ENCODE measurements at places on chromosomes 6 and 20.

- no peak for DNase-seq
These were observed 37.4 kb downstream of the ANGPT4 start for GRCh38 chr20:878511-879307.

- no peak for DNase-seq
These were observed 79.2 kb upstream of the STMND1 start for GRCh38 chr6:17022604-17023003.

DNA sequence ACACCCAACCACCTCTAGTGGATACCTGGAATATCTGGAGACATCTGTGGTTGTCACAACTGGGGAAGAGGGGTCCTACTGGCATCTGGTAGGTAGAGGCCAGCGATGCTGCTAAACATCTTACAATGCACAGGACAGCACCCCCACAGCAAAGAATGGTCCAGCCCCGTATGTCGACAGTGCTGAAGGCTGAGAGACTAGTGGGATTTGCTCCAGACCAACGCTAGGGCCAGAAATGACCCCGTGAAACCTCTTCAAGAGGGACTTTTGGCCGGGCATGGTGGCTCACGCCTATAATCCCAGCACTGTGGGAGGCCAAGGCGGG, 7.2 kb downstream of the PREX1 start:
- no peak for DNase-seq

GRCh38 chr6:109311471-109311870, 70.8 kb downstream of the CD164 start:
- no peak for DNase-seq

DNA sequence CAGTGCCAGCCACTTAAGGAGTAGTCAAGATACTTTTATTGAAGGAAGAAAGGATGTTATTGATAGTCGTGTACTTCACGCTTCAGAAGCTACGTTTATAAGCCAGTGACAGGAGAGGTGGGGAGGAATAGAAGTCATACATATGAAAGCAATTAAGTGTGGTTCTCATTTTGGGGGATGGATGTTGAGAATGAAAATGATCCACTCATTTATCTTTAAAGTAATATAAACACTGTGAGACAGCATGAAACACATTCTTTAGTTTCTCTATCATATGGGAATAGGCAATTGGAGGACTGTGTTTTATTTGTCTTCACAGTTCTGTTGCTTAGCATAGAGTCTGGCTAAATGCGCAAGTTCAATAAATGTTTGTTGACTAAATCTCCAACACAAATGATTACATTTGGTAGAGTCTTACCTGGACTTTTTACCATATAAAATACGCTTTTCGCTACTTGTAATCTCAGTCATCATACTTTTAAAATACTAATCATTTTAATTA, 35.2 kb downstream of the AK9 start:
- DNase-seq, result no peak

DNA sequence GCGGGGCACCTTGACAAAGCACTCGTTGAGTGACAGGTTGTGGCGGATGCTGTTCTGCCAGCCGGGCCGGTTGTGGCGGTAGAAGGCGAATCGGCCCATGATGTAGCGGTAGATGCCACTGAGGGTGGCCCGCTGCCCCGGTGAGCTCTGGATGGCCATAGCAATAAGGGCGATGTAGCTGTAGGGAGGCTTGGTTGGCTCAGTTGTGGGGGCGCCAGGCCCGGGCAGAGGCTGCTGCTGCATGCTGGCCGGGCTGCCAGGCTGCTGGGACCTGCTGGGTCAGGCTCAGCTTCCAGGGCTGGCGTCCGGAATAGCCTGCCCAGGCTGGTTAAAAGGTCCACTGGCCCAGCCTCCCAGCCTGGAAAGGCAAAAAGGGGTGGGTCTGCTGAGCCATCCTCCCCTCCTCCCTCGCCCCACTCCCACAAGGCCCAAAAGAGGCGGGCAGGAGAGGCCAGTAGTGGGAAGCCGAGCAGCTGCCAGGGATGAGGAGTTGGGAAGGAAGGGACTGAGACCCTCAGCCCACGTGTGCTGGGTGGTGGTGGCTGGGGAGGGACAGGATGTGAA, at the start of gene FOXS1:
TSS of gene FOXS1 (minus strand) at position 305 of the 564 bp plus-strand sequence. CDS start at position 243, 62 bp downstream.
- no peak for DNase-seq

DNA sequence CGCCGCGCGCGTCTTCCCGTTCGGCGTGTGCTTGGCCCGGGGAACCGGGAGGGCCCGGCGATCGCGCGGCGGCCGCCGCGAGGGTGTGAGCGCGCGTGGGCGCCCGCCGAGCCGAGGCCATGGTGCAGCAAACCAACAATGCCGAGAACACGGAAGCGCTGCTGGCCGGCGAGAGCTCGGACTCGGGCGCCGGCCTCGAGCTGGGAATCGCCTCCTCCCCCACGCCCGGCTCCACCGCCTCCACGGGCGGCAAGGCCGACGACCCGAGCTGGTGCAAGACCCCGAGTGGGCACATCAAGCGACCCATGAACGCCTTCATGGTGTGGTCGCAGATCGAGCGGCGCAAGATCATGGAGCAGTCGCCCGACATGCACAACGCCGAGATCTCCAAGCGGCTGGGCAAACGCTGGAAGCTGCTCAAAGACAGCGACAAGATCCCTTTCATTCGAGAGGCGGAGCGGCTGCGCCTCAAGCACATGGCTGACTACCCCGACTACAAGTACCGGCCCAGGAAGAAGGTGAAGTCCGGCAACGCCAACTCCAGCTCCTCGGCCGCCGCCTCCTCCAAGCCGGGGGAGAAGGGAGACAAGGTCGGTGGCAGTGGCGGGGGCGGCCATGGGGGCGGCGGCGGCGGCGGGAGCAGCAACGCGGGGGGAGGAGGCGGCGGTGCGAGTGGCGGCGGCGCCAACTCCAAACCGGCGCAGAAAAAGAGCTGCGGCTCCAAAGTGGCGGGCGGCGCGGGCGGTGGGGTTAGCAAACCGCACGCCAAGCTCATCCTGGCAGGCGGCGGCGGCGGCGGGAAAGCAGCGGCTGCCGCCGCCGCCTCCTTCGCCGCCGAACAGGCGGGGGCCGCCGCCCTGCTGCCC, 1.1 kb downstream of the SOX4 start:
- no peak for DNase-seq

DNA sequence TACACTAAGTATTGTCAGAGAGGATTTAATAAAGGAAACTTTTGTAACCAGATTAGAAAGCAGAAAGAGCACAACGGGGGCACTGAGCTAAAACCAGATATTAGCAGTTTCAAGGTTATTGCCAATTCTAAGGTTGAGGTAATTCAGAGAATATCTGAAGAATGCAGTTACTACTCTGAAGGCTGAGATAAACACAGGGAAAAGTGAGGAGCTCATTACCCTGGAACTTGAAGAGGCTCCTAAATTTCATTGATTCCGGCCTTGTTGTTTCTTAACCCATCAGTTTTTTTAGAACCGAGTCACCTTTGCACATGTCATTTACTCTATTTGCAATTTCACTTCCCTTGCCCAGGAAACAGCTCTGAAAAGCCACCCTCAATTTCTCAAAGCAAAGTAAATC, 72.4 kb upstream of the BTBD3 start:
- no peak for DNase-seq

DNA sequence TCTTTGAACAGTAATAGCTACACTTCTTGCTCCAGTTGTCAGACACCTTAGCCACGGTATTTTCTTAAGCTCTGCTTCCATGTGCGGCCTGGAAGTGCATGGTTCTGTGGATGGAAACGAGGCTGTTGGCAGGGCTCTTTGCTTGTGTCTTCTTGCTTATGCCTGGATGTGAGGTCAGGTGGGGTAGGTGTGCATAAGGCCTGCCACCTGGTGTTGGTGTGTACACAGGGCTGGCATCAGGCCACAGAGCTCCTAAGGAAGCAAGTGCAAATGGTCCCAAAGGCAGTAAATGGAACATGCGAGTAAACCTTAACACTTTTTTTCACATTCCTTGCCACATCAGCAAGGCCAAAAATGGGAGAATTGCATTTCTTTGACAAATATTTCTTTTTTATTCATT, 158.1 kb upstream of the GMDS start:
- DNase-seq, result no peak

DNA sequence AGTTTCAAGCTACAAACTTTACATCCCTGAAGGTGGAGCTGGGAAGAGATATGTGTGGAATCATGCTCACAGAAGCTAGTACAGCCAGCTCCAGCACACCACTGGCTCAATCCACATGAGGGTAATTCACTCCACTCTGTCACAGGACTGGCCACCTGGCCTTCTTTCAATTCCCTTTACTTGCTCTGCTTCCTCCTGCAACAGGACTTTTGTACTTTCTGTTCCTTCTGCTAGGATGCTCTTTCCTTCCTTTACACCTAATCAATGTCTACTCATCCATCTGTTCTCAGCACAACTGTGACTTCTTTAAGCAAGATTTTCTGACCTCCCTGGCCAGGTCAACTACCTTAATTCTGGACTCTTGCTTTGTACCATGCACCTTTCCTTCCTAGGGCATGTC, 39.4 kb upstream of the MYB start:
- DNase-seq, result no peak

GRCh38 chr6:107103082-107103481, 12.2 kb downstream of the BEND3 start:
- no peak for DNase-seq

DNA sequence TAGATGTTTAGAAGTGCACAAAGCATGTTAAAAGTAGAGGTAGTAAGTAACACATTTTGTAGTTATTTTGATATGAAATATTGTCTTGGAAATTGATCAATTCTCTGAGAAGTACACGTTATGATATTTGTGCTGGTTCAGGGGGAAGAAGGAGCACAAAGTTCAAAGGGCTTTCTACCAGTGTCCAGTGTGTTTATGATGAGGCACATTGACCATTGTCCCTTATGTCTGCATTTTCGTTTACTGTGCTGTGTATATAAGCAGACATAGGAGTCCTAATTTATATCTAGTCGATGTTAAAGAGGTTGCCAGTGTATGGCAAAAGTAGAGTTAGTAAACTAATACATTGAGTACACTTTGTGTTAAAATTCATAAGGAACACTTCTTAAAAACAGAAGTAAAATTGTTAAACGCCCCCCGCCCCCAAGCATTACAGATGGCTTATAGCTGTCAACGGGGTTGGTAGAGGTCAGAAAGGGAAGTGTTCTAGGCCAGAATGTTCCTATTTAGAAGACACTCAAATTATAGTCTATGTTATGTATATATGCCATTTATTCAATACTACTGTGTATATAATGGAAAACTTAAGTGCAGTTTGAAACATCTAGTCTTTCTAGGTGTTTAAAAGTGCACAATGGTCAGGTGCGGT, 13.3 kb upstream of the HMGN4 start:
- no peak for DNase-seq

DNA sequence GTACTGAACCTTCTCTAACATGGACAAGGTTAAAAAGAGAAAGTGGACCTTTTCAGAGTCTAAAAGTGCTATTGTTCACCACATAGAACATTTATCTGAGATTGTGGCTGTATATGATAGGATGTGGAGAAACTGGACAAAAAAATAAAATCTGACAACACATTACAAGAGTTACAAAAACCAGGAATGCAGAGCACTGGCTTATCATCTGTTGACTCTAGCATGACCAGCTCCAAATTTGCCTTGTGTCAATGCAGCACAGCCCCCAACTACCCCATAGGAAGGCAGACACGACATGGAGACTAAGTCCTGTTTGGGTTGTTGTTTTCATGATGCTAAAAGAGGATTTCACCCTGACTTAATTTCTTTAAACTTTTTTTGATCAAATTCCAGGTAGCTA, 436.9 kb upstream of the MARCKS start:
- no peak for DNase-seq

- no peak for DNase-seq
These were observed 407.1 kb upstream of the JAG1 start for GRCh38 chr20:11080781-11081377.

DNA sequence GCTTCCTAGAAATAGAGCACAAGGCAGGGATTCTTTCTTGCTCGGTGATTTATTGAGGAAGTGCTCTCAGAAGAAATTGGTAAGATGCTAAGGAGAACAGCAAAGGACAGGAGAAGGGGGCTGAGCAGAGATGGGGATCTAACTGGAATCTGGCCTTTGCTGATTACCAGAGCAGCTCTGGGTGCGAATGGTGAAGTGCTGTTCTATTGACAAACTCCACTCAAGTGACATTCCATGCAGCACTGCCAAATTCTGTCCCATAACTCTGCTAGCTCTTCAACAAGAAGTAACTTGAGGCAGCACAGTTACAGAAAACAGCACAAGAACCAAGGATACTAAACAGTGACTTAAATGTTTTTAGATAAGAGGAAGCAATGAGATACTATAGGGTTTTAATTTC, 13.8 kb upstream of the ANKEF1 start:
- no peak for DNase-seq

GRCh38 chr20:57757767-57758166, 48.0 kb upstream of the PMEPA1 start:
- no peak for DNase-seq

DNA sequence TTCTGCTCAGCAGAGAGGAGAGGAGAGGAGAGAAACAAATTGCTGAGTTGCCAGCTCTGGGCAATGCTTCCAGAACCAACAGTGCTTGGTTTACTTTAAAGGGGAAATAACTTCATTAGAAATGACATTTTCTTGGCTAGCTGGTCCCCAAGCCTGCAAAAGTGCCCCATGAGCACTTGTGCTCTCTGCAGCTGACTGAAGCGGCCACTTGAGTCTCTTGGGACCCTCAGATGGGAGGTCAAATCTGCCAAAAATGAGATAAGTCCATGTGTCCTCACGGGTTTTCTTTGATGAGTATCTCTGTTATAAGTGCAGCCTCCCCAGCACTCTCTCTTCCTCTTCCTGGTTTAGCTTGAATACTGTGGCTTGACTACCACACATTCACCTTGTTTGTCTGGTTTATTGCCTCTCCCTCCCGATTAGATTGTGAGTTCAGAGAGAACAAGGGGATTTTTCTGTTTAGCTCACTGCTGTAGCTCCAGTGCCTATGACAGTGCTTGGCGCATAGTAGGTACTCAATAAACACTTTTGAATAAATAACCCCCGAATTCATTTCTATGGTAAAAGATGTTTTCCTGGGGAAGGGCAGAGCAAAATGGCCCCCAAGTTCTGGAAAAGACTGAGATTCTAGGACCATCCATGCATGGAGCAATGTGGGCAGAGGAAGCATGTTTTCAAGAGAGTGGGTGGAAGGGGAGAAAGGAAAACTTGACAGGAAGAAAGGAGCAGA, 7.0 kb upstream of the RIN2 start:
- no peak for DNase-seq

- DNase-seq, result no peak
These were observed 593.5 kb downstream of the MMUT start for GRCh38 chr6:48869595-48869994.

DNA sequence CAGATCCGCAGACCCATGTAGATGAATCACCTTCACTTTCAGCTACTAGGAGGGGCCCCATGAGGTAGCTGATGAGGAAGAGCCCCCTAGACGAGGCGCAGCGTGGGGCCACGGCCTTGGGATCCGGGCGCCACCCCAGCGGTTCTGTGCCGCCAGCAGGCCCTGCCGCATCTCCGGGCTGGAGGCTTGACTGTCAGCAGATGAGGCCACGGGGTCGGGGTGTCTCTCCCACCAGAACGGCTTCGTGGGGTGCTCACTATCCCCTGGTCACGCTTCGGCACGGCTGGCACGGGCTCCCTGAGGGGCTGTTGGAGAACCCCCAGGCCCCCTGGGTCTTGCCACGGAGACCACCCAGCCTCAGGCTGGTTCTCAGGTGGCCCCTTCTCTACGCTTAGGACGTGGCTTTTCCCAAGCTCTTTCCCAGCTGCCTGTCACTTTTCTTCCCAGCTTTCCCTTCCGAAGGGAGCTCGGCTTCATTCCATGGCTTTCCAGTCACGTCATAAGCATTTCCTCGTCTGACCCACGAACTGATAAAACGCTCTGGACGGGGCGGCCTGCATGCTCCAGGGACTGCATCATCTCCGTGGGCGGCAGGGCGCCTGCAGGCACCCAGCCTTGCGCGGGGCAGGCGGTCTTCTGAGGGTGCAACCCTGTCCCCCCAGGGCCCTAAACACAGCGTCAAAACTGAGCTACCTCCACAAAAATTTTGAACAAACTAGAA, 85.9 kb downstream of the THBS2 start:
- DNase-seq, result no peak
